ENCODE measurements at places on chromosomes 5 and 9. TPM values are rescaled to one million over a fixed set of nuclear protein-coding genes. Genes with fewer than 3 reads are reported as not detected.

DNA sequence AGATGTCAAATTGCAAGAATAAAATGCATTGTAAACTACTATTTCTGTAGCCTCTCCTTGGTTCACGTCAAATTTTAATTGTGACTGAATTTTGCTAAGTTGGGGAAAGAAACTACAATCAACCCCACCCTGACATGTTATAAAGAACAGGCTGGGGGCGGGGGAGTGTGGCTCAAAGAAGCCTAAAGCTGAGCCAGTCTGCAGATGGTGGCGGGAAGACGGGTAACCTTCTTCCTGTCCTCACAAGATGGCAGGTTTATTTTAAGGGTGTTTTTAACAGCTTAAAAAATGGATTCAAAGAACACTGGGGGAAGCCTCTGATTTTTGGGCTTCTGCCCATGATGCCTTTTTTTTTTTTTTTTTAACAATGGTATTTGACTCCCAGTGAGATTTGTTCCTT is 68.5 kb upstream of the MELK start:
- no peaks in the 10 kb centered on the region for H3K27me3 ChIP-seq
- DNase-seq = no peak
- no peaks in the 10 kb centered on the region for H3K36me3 ChIP-seq
- no peak overlapping the region for H3K4me3 ChIP-seq

DNA sequence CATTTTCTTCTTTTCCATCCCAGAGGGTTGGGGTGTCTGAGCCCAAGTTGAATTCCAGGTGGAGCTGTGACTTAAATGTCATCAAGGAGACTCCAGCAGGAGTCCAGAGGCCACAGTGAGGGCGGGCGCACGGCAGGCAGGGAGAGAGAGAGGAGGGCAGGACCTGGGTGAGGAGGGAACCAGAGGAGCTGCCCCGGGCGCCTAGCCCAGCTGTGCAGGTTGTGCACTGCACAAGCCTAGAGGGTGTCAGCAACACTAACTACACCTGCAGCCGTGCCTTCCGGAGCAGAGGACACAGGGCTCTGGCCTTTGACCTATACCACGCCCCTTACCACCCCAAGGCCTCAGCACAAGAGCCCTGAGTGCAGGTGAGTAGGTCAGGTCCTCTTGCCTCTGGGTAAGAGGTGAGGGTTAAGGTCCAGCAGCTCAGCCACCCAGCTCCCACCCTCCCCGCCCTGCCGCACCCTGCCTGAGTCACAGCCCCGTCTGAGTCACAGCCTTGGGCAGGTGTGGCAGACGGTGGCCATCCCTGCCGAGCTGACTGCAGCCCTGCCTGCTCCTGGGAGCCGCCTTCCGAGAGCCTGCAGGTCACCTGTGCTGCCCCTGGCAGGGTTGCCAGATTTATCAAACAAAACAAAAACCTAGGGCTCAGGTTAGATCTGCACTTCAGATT is 6.4 kb upstream of the AGPAT2 start:
- no peaks in the 10 kb centered on the region for H3K27me3 ChIP-seq
- no peak for DNase-seq
- peaks cover 37% of the 10 kb centered on the region for H3K4me1 ChIP-seq
- H3K27ac ChIP-seq = no peak overlapping the region
- no peak overlapping the region for H3K4me3 ChIP-seq

- H3K4me1 ChIP-seq = no peaks in the 10 kb centered on the region
- H3K27me3 ChIP-seq = no peaks in the 10 kb centered on the region
- no peak overlapping the region for H3K4me3 ChIP-seq
- H3K36me3 ChIP-seq = no peaks in the 10 kb centered on the region
These were observed 526.1 kb upstream of the WWC1 start for GRCh38 chr5:167765352-167765751.

GRCh38 chr5:140116716-140117115 is 2.8 kb downstream of the PURA start:
- no peak overlapping the region for H3K27ac ChIP-seq
- H3K27me3 ChIP-seq = no peaks in the 10 kb centered on the region
- no peak overlapping the region for H3K4me3 ChIP-seq
- no peak for DNase-seq

DNA sequence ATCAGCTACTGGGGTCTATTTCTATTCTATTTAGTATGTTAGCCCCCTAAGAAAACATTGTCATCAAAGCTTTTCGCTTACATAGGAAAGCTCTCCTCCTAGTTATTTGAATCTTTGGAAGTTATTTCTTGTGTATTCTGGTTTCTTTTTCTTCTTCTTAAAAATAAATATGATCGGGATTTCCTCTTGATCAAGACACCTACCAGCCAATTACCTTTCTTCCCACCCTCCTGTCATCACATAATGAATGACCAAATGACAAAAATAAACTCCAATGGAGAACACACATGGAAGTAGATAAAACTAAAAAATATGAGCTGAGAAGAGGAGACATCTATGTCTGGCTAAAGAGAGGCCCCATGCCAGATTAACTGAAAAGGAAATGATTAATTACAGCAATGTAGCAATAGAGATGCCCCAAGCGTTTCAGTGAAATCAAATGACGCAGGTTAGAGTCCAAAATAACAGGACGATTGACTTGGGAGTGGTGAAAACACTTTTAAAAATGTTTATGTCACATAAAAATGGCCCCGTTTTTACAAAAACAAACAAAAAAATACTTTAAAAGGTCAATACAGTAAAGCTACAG is 59.5 kb upstream of the PCSK1 start:
- H3K36me3 ChIP-seq = no peaks in the 10 kb centered on the region
- H3K4me1 ChIP-seq = no peaks in the 10 kb centered on the region
- no peaks in the 10 kb centered on the region for H3K27me3 ChIP-seq
- no peak overlapping the region for H3K27ac ChIP-seq
- DNase-seq = no peak
- H3K4me3 ChIP-seq = no peak overlapping the region

DNA sequence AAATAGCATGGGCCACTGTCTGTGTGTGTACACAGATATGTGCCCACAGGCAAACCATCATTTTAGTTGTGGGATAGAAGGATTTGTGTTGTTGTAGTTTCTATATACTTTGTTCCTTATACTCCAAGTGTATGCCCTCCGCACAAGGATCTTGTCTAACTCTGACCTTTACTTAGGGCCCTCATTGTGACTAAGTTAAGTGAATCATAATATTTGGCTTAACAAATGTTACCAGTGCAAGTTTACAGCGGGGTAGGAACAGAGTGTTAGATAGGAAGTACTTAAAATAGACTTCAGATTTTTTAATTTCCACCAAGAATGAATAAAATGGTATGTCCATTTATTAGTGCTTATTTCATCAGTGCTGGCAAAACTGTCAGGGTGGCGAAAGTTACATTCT is 29.5 kb upstream of the CYFIP2 start:
- no peaks in the 10 kb centered on the region for H3K27me3 ChIP-seq
- H3K4me1 ChIP-seq = no peaks in the 10 kb centered on the region
- DNase-seq = no peak
- no peak overlapping the region for H3K27ac ChIP-seq

DNA sequence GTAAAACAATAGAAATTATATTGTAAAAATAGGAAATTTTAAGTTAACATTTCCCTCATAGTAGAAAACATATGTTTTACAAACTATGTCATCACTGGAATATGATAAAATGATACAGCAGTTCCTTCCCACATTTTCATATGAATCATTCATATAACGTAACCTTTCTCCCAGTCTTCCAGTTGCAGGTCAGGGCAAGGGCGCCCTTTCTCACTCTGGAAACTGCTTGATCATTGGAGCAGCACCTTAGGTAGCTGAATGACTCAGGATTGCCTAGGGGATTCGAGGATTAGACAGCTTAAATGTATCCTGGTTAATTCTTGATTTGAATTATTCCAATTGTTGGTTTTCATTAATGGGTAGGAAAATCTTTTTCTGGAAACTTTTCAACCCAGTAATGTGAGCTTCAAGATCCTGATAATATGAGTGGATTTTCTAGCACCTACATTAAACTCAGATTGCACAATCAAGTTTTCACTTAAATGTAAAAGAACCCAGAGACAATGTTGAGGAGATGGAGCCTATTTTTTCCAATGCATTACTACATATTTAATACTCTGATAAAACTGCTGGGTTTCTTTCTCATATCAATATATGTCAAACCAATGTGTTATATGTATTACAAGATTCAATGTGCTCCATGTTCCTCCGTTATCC is 32.6 kb upstream of the ANXA1 start:
- no peaks in the 10 kb centered on the region for H3K36me3 ChIP-seq
- H3K4me1 ChIP-seq = no peaks in the 10 kb centered on the region
- H3K27me3 ChIP-seq = no peaks in the 10 kb centered on the region
- no peak for DNase-seq
- no peak overlapping the region for H3K27ac ChIP-seq

DNA sequence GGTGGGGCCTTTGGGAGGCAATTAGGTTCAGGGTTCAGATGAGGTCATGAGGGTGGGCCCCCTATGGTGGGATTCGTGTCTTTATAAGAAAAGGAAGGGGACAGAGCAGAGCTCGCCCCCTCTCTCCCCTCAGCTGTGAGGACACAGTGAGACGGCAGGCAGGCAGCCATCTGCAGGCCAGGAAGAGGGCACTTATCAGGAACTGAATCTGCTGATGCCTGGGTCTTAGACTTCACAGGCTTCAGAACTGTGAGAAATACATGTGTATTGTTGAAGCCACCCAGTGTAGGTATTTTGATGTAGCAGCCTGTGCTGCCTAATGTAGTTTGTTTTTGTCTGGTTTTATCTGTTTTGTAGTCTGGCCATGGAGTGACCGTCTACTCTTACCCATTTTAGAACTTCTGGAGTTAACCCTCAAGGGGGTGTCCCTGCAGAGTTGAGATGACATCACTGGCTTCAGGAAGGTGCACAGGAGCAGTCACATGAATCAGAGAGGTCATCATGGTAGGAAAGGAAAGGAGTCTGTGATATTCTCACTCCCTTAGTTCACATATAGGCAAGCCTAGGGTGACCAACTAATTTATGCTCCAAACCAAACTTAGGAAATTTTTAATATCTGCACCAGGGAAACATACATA is 71.0 kb downstream of the LRRC70 start:
- H3K4me1 ChIP-seq = no peaks in the 10 kb centered on the region
- H3K27ac ChIP-seq = no peak overlapping the region
- H3K36me3 ChIP-seq = no peaks in the 10 kb centered on the region
- H3K27me3 ChIP-seq = no peaks in the 10 kb centered on the region
- H3K4me3 ChIP-seq = no peak overlapping the region
- DNase-seq = peak; percentile 84

DNA sequence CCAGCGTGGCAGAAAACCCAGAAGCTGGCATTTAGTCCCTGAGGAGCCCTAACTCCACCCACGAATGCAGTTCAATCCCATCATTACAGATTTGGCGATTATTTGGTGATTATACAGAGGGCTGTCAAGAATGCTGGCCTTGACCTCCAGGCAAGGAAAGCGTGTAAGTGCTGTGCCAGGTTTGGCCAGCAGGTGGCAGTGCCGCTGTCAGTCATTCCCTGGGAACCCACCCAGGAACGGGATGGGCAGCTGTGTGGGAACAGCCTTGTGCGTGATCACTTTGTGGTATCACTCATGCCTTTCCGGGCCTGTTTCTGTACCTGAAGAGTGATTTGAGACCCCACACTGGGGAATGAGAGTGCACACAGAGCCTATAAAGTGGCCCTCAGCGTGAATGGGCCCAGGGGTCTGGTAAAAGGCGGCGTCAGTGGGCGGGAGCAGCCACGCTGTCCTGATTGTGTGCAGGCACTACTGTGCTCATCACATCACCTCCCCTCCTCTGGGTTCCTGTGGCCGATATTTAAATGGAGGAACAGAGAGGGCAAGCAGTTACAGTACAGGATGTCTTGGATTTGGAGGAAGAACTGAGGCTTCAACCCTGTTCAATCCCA is 215.6 kb downstream of the ROR2 start:
- H3K27me3 ChIP-seq = no peaks in the 10 kb centered on the region
- H3K4me1 ChIP-seq = peaks cover 14% of the 10 kb centered on the region

GRCh38 chr5:38780945-38781344 is 64.9 kb upstream of the OSMR start:
- no peak overlapping the region for H3K4me3 ChIP-seq
- no peak for DNase-seq
- peaks cover 20% of the 10 kb centered on the region for H3K4me1 ChIP-seq
- no peaks in the 10 kb centered on the region for H3K36me3 ChIP-seq
- H3K27me3 ChIP-seq = no peaks in the 10 kb centered on the region
- no peak overlapping the region for H3K27ac ChIP-seq

- no peak overlapping the region for H3K4me3 ChIP-seq
- H3K27me3 ChIP-seq = no peaks in the 10 kb centered on the region
- peaks cover 77% of the 10 kb centered on the region for H3K4me1 ChIP-seq
- H3K27ac ChIP-seq = peak overlapping the region; percentile 90
- no peak for DNase-seq
These were observed 39.2 kb downstream of the PRUNE2 start for GRCh38 chr9:76866689-76867088.

DNA sequence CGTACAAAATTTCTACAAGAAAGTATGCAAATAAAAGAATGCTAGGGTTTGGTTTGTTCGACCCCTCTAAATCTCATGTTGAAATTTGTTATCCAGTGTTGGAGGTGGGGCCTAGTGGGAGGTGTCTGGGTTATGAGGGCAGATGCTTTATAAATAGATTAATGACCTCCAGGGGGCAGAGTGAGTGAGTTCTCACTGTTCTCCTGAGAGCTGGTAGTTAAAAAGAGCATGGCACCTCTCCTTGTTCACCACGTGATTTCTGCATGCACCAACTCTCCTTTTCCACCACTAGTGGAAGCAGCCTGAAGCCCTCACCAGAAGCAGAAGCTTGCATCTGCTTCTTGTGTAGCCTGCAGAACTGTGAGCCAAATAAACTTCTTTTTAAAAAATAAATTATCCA is 50.4 kb upstream of the FAM170A start:
- no peak for DNase-seq
- H3K36me3 ChIP-seq = no peaks in the 10 kb centered on the region
- no peak overlapping the region for H3K4me3 ChIP-seq
- H3K27me3 ChIP-seq = no peaks in the 10 kb centered on the region

DNA sequence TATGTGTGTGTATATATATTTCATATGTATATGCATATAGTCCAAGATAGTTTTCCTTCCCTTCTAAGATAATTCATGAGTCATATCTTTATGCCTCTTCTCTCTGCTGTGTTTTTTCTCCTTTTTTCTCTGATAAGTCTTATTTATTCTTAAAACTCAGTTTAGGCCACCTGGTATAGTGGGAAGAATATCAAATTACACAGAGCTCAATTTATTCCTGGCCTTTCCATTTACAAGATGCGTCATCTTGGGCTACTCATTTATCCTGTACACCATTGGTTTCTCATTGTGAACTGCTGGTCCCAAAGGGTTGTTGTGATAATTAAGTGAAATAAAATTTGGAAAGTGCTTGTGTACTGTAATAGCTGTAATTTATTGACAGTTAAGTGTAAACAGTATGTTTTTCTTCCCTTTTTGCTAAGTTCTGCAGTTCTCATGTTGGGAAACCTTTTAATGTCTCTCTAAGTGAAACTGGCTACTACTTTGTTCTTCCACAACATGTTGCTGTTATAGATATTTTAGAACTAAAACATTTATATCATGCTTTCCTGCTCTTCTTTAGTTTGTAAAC is 19.4 kb downstream of the CCDC171 start:
- no peaks in the 10 kb centered on the region for H3K36me3 ChIP-seq
- no peak overlapping the region for H3K27ac ChIP-seq
- DNase-seq = no peak
- no peaks in the 10 kb centered on the region for H3K27me3 ChIP-seq
- no peaks in the 10 kb centered on the region for H3K4me1 ChIP-seq

ENHO gene
- total RNA-seq = 1.1 TPM

PPP3R2 gene
- not detected for total RNA-seq

GMCL2 gene
- total RNA-seq = not detected

Measured in esophagus muscularis mucosa (tissue), 4 donors.